ENCODE measurements at places on chromosomes 3 and 15. TPM values are rescaled to one million over a fixed set of nuclear protein-coding genes. Genes with fewer than 3 reads are reported as not detected.

GRCh38 chr3:110193074-110193473 lies 855.7 kb upstream of the DPPA4 start:
- no peak for DNase-seq

DNA sequence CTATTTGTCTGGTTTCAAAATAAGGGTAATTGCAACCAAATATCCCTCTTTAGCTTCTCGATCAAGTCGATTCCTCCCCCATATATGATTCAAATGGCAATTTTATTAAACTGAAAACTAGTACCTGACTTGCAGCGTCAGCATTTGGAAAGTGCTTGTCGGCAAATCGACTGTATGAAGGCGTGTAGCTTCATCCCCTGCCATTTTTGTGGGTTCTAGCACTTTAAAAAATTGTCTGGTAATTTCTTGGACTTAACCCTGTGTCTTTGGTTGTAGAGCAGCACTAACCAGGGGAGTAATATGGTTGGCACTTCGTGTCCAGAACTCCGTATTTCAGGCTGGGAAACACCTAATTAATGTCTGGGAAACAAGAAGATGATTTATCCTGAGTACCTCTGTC lies 573 bp downstream of the MME start:
- DNase-seq: no peak

DNA sequence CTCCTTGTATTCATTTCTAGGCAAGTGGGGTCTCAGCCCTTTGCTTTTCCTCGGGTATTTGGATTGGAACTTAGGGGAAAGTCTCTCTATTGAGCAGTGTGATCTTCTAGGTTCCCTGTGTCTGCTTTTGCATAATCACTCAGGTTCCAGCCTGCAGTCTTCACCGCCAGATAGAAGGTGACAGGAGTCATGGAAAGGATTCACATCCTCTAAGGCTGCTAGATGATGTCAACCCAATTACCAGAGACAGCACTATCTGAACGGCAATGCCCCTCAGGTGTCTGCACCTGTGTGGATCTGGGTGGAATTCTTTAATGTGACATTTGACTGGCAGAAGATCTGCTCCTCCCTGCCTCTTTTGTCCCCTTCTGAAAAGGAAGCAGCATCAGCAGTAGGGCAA lies 177.7 kb downstream of the P3H2 start:
- no peak for DNase-seq

- no peak for DNase-seq
These were observed 51.9 kb downstream of the RHCG start for GRCh38 chr15:89444241-89445225.

DNA sequence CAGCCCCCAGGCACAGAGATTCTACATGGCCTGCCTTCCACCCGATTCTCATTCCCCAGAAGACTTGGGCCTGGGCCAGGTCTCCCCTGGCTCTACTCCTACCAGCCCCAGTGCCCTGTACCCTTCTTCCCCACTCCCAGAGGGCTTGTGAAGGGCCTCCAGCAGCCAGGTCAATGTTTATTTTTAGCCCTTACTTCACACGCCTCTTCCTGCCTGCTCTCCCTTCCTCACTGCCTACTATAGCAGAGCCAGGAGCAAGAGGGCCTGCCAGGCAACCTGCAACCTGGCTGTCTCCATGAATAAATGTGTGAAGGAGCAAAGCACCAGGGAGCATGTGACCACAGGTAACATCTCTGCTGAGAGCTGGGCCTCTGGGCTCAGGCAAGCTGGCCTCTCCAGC lies 26.4 kb upstream of the APEH start:
- no peak for DNase-seq

- no peak for DNase-seq
These were observed 374.2 kb upstream of the ICE2 start for GRCh38 chr15:60853109-60853508.

DNA sequence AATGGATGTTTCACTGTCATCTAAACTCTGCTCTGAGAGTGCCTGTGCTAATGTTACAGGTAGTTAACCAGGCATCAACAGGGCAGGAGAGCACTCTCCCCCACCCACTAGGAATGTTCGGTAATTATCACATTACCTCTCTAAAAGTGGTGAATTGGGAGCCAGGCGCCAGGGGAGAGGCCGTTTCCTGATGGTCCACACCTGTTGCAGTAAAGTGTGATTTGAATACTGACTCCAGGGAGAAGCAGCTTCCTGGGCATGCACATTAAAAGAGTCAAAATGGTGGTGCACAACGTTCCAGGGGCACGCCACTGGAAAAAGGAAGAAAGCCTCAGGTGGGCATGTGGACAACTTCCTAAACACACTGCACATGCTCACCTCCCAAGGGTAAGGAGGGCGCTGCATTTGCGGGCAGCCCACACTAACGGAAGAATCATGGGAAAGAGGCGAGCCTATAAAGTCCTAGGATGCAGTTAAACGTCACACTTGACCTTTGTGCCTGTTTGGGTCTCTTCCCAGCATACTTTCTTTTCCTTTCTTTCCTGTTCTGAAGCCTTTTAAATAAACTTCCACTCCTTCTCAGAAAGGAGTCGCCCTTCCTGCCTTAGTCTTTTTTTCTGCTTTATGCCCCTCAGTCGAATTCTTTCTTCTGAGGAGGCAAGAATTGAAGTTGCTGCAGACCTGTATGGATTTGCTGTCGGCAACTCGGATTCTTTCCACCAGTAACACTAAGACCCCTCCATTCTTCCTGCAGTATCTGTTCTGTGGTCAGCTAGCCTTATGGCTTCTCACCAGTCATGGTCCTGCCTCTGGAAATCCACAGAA lies 28.9 kb upstream of the GPD1L start:
- peak; percentile 23 for DNase-seq

GRCh38 chr15:100461049-100461448 lies 67.7 kb downstream of the CERS3 start:
- no peak for DNase-seq

SLC22A13 gene
- 2.7 TPM for polyA plus RNA-seq

CCDC9B gene
- 10.4 TPM for polyA plus RNA-seq

HHATL gene
- polyA plus RNA-seq: 0.66 TPM

- DNase-seq: peak; percentile 73
These were observed 296.5 kb downstream of the THSD4 start for GRCh38 chr15:71411538-71412482.

GRCh38 chr3:123013876-123014275 lies 13.7 kb downstream of the SEMA5B start:
- no peak for DNase-seq

PLA2G4E gene
- polyA plus RNA-seq: not detected

GRCh38 chr3:175233957-175234940 lies 375.1 kb downstream of the NAALADL2 start:
- DNase-seq: no peak

GRCh38 chr3:24145981-24146822 lies 201.1 kb downstream of the NR1D2 start:
- DNase-seq: no peak

- peak; percentile 49 for DNase-seq
These were observed at the start of gene ERC2 for GRCh38 chr3:56468184-56469106. Gene ERC2, minus strand, starts transcription at chr3:56468467.

ITGA11 gene
- 3.4 TPM for polyA plus RNA-seq

DNA sequence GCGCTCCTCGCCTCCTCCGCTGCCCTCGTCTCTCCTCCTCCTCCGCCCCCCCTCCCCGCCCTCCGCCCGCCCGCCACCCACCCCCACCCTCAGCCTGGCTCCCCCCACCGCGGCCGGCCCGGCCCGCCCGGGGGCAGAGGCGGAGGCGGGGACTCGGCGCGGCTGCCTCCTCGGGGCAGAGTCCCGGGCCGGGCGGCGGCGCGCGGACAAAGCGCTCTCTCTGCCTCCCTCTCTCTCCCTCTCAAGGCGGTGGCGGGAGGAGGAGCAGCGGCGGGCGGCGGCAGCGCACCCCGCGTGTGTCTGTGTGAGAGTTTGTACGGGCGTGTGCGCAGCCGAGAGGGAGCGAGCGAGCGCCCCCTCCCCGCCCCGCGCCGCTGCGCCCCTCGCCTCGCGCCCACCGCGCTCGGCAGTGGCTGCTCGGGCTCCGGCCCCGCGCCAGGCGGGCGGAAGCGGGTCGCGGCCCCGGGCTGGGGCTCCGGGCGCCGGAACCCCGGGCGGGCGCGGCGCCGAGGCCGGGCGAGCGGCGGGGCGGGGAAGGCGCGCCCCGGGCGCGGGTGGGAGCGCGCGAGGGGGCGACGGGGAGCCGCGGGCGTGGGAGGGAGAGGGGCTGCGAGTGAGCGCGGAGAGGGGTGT lies at the start of gene IGF2BP2:
TSS of gene IGF2BP2 (minus strand) at position 37 of the 633 bp plus-strand sequence. CDS start 82 bp downstream, outside the sequence.
- peak; percentile 84 for DNase-seq

HIGD1A gene
- 150 TPM for polyA plus RNA-seq

BUB1B gene
- 30.7 TPM for polyA plus RNA-seq

- DNase-seq: no peak
These were observed 76.0 kb upstream of the DCBLD2 start for GRCh38 chr3:98977520-98977919.

RSL24D1 gene
- polyA plus RNA-seq: 149 TPM

TIGIT gene
- polyA plus RNA-seq: 0.20 TPM

CPA3 gene
- 0.20 TPM for polyA plus RNA-seq

DNA sequence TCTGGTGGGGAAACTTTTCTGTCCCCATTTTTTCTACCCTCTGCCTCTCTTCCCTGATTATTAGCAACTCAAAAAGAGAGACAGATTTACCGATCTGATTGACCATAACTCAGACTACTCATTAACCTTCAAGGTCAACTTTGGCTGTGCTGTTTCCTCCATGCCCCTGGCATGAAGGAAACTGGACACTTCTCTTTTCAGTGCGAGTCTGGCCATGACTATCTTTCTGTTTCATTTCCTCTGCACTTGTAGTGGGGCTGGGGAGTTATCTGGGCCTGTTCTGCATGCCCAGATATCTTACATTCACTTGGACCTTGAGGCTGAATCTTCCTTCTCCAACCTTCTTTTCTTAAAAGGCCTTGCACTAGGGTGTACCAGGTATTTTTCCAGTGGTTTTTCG lies 76.9 kb upstream of the SLCO2A1 start:
- DNase-seq: no peak

PLSCR5 gene
- not detected for polyA plus RNA-seq

DNA sequence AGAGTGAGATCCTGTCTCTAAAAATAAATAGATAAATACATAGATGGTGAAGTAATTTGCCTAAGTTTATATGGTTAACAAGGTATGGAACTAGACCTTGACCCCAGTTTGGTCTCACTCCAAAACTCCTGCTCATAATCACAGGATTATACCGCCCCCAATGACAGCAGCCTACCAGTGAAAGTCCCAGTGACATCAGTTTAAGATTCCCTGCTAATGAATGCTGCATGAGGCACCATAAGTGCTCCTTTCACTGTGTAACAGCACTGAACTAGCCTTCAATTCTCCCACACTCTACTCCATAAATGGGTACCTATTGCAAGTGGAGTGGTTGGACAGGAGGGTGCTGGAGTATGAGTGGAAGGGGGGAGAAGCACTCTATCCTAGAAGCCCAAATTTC lies 23.7 kb upstream of the THSD4 start:
- DNase-seq: no peak

DNA sequence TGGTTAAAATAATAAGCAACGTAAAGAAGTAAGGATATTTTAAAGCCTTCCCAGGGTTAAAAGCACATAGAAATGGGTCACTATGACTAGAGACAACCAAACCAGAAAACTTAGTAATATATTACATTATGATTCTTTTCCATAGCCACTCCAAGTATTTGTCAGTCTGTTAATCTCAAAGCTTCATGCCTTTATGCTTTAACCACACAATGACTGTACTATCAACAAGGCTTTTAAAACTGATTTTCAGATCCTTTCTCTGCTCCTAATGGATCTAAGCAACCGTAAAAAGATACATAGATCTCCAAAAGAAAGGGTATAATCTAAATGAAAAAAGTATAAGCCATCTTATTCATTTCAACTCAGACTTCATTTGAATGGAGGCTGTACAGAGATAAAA lies 14.4 kb downstream of the SECISBP2L start:
- no peak for DNase-seq

UNC13C gene
- polyA plus RNA-seq: 10.2 TPM

FAN1 gene
- 29.1 TPM for polyA plus RNA-seq

DNA sequence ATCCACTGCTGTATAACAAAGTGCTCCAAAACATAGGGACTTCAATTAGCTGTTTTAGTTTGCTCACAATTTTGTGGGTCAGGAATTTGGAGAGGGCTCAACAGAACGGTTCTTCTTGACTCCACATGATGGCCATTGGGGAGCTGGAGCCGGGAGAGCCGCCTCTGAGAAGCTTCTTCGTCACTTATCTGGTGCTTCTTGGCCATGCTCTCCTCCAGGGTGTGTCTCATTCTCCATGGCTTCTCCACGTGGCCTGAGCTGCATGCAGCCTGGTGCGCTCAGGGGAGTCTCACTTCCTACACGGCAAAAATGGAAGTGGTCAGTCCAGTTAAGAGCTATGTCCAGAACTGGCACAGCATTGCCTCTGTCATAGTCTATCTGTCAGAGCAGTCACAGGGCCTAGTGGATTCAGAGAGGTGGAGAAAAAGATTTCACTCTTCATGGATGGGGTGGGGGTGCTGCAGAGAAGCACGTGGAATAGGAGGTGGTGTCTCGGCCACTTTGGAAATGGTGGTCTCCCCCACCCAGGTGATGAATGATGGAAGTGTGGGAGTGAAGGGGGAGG lies 26.3 kb upstream of the PRR23E start:
- no peak for DNase-seq

DNA sequence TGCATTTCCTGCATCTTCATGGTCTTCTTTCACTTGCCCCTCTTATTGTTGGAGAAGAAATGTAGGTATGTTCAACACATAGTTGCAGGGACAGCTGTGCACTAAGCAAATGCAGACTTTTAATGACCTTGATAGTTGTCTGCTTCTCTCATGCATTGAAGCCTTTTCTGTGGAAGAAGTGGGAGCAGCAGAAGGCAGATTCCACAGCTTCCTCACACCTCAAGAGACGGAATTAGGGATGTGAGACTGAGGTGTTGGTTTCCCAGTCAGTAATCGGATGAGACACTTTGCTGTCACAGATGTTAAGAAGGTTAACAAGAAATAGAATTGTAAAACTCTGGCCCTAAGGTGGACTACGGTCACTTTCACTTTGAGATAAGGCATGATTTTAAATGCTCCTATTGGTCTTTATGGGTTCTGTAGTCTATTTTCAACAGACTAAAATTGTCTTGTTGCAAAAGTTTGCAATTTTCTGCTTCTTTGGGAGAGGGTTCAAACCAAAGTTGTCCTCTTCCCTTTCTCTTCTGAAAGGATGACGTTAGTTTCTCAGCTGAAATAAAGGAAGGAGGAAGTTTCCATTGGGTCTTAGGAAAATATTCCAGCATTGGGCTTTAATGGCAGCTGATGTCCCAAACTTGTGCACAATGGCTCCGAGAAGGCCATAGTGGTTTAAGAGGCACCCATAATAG lies 117.4 kb downstream of the LPP start:
- no peak for DNase-seq

FAM174B gene
- polyA plus RNA-seq: 30.3 TPM

GRCh38 chr3:12948891-12949711 lies 107.7 kb upstream of the RPL32 start:
- no peak for DNase-seq
